Sigmoid colon (tissue), 7 donors: ENCODE measurements at places on chromosomes 1 and 21. TPM values are rescaled to one million over a fixed set of nuclear protein-coding genes. Genes with fewer than 3 reads are reported as not detected.

Gene PLEKHA6
- 7.4 TPM for total RNA-seq

Gene S100A8
- total RNA-seq: 103 TPM

Gene CXADR
- total RNA-seq: 1.5 TPM

Gene AMY2A
- not detected for total RNA-seq

Gene USH2A
- total RNA-seq: not detected

Gene CR1L
- not detected for total RNA-seq

Gene RPTN
- total RNA-seq: not detected

- H3K27me3 ChIP-seq: no peaks in the 10 kb centered on the region
- H3K36me3 ChIP-seq: peaks cover 18% of the 10 kb centered on the region
- H3K4me1 ChIP-seq: no peaks in the 10 kb centered on the region
- H3K27ac ChIP-seq: no peak overlapping the region
Observed at GRCh38 chr1:31327381-31327780, 30.5 kb downstream of the ZCCHC17 start.

DNA sequence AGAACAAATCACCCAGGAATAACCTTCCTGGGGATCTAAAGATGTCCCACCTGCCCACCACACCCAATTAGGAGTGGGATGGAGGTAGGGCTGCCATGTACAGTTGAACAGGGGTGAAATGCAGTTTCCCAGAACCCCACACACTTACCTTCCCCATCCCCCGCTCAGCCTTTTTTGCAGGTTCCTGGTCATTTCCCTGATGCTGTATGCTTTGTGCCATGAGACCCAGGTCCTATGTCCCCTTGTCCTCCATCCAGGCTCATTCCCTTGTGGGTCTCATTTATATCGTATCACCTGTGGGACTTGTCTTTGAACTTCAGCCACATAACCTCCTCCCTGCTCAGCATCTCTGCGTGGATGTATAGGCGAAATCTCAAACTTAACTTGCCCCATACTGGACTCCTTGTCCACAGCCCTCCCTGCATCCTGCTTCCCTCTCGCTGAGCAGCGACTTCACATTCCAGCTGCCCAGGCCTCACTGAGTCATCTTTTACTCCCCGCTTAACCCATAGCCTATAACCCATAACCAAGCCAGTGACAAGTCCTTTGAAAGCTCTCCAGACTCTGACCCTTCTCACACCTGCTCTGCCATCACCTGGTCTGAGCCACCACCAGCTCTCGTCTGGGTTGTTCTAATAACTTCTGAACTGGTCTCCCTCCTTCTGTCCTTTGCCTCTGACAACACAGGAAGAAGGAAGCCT lies 4.7 kb downstream of the LDLRAD2 start:
- no peak for DNase-seq
- no peaks in the 10 kb centered on the region for H3K36me3 ChIP-seq
- no peak overlapping the region for H3K4me3 ChIP-seq
- H3K27ac ChIP-seq: no peak overlapping the region

DNA sequence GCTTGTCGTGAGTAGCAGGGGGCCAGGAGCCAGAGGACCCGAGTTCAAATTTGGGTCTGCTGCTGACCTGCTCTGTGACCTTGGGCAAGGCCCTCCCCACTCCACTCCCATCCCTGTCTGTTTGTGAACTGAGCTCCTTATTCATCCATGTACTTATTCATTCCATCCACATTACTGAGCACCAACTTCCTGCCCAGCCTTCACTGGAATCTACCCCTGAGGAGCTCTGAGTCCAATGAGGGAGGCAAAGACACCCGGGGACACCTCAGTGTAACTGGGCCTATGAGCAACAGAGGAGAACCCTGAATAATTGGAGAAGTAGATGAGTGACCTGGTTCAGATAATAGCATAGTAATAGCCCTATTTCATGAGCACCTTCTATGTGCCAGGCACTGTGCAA lies 8.9 kb downstream of the BSND start:
- H3K27me3 ChIP-seq: no peaks in the 10 kb centered on the region
- no peaks in the 10 kb centered on the region for H3K4me1 ChIP-seq
- no peak for DNase-seq

DNA sequence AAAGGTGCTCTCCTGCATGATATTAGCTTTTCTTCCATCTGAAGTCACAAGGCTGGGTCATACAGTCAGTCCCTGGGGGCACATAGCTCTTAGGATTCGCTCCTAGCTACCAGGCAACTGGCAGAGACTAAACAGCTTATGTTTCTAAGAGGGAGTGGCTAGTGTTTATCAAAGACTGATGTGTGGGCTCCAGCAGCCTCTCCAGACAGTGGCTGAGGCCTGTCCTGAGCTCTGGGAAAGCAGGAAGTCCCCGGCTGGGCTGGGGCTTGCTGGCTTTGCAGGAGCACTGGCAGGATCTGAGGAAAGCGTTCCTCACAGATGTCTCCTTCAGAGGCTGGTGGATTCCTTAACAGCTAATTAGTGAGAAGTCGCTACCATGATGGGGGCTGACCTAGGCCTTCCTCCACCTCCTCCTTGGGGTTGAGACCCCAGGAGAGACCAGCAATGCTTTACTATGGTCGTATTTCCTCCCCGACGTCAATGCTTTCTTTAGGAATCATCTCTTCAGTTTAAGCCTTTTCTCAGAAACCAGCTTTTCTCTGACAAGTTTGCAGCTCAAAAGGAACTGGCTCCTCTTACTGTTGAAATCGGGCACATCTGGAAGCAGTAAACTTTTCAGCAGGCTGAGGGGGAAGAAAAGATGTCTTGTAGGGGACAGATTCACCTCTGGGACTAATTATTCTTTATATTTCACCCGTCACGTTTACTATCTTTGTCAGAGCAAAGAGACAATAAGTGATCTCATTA lies 33.5 kb upstream of the HHAT start:
- peaks cover 50% of the 10 kb centered on the region for H3K4me1 ChIP-seq
- no peaks in the 10 kb centered on the region for H3K27me3 ChIP-seq
- H3K4me3 ChIP-seq: no peak overlapping the region
- peak; percentile 74 for DNase-seq

DNA sequence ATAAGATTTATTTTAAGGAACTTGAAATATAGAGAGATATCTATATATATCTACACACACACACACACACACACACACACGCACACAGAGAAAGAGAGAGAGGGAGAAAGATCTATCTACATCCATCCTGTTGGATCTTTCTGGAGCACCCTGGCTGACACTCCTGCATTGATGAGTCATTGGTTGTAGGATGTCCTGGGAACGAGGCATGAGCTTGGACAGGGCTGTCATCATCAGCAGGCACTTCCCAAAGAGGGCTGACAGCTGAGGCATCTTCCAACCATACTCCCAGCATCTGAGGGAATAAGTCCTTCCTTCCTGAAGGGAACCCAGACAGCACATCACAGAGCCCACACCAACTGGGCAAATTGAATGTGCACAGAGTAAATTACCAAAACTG lies 99.1 kb upstream of the ERG start:
- no peak for DNase-seq
- no peak overlapping the region for H3K27ac ChIP-seq
- H3K36me3 ChIP-seq: no peaks in the 10 kb centered on the region
- no peaks in the 10 kb centered on the region for H3K4me1 ChIP-seq
- no peak overlapping the region for H3K4me3 ChIP-seq

- no peak overlapping the region for H3K4me3 ChIP-seq
- no peak overlapping the region for H3K27ac ChIP-seq
- H3K4me1 ChIP-seq: no peaks in the 10 kb centered on the region
- no peaks in the 10 kb centered on the region for H3K27me3 ChIP-seq
Observed at GRCh38 chr1:88803444-88803843, 87.9 kb downstream of the GTF2B start.

GRCh38 chr1:153777648-153778047 lies 2.4 kb downstream of the SLC27A3 start:
- DNase-seq: no peak
- H3K27me3 ChIP-seq: no peaks in the 10 kb centered on the region
- H3K27ac ChIP-seq: peak overlapping the region; percentile 29
- H3K4me3 ChIP-seq: no peak overlapping the region

GRCh38 chr1:167387251-167387910 lies 130.9 kb downstream of the CD247 start:
- no peaks in the 10 kb centered on the region for H3K27me3 ChIP-seq
- no peak for DNase-seq
- peaks cover 3% of the 10 kb centered on the region for H3K36me3 ChIP-seq
- H3K4me3 ChIP-seq: no peak overlapping the region
- no peaks in the 10 kb centered on the region for H3K4me1 ChIP-seq

DNA sequence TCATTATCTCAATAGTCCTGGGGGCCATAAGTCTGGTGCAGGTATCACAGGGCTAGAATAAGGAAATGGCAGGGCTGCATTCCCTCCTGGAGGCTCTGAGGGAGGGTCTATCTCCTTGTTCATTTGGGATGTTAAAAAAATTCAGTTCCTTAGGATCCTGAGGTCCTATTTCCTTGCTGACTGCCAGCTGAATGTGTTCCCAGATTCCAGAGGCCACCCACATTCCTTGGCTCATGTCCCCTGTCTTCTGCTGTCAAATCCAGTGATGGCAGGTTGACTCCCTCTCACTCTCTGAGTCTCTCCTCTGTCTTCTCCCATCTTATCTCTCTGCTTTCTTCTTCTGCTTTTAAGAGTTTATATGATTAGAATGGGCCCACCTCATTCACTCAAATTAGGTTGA lies 400.6 kb downstream of the PTPRU start:
- no peak overlapping the region for H3K27ac ChIP-seq
- no peaks in the 10 kb centered on the region for H3K27me3 ChIP-seq
- H3K36me3 ChIP-seq: no peaks in the 10 kb centered on the region

- no peak for DNase-seq
- H3K27me3 ChIP-seq: no peaks in the 10 kb centered on the region
- no peaks in the 10 kb centered on the region for H3K36me3 ChIP-seq
- no peak overlapping the region for H3K4me3 ChIP-seq
- H3K4me1 ChIP-seq: no peaks in the 10 kb centered on the region
- H3K27ac ChIP-seq: no peak overlapping the region
Observed at GRCh38 chr1:158563853-158564252, 6.5 kb downstream of the OR6P1 start.

DNA sequence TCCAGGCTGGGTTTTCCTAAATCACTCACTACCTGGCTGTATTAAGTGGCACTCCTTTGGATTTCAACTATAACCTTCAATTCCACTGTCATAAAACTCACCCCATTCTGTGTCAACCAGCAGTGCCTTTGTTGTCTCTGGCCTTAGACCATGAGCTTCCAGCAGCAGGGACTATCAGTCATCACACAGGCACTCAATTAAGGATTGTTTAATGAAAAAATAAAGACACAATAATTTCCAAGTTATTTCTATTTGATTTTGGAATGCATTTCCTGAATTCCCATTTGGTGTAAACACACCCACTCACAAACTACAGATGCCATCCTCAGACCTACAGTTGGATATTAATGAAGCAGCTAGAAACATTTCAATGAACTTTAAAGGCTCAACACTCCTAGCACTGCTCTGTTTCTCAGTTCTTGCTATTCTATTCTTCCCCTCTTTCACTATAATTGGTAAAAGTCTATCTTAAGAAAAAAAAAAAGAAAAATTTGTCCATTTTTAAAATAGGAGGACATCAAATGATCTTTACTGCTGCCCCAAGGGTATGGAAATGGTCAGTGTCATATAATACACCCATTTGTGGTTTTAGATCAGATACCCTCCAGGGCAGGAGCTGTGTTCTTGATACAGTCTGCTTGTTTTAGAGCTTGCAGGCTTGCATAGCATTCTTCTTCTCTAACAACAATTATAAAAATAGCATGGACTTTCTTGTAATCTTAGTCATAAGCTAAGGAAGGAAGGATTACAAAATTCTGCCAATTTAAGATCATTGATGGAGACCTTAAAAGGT lies 156.4 kb downstream of the PTGER3 start:
- H3K4me1 ChIP-seq: no peaks in the 10 kb centered on the region
- no peaks in the 10 kb centered on the region for H3K36me3 ChIP-seq

DNA sequence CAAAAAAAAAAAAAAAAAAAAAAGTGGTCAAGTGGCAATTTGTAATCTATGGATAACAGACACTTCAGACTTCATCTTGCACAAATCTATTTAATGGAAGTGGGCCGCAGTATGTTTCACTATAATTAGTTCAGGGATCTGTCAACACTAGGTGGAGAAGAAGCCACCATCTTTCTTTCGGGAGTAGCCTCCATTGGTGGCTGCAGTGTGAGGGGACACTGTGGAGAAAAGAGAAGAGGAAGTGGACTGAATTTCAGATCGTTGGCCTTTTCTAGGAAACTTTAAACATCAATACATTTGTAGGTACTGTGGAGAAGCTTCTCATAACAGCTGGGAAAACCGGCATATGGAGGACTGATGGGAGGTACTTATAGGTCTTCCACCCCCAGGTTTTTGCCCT lies 8.0 kb upstream of the ELAPOR1 start:
- H3K27ac ChIP-seq: no peak overlapping the region
- no peaks in the 10 kb centered on the region for H3K27me3 ChIP-seq
- DNase-seq: no peak
- H3K4me3 ChIP-seq: no peak overlapping the region
